ENCODE measurements at places on chromosomes 4 and X. TPM values are rescaled to one million over a fixed set of nuclear protein-coding genes. Genes with fewer than 3 reads are reported as not detected.

The GPR50 gene
- total RNA-seq: not detected

The TBX22 gene
- not detected for total RNA-seq

The TRPC5OS gene
- not detected for total RNA-seq

The PDCL2 gene
- total RNA-seq: not detected

The NLRP2B gene
- total RNA-seq: not detected

The TREX2 gene
- total RNA-seq: 0.13 TPM

The FGF16 gene
- 0.13 TPM for total RNA-seq

The VGLL1 gene
- not detected for total RNA-seq

The CCKAR gene
- not detected for total RNA-seq

The TEX11 gene
- not detected for total RNA-seq

The SH3D19 gene
- 19.1 TPM for total RNA-seq

The MAGEH1 gene
- total RNA-seq: 21.3 TPM

The HDX gene
- 3.7 TPM for total RNA-seq

The SPANXA1 gene
- total RNA-seq: not detected

Data from mesangial cell (primary cell).